NCI-H2107 (cell line): ENCODE measurements at places on chromosomes 5 and 9.
A peak's percentile ranks its signal among the peaks of the same experiment; 100 is the strongest.

DNA sequence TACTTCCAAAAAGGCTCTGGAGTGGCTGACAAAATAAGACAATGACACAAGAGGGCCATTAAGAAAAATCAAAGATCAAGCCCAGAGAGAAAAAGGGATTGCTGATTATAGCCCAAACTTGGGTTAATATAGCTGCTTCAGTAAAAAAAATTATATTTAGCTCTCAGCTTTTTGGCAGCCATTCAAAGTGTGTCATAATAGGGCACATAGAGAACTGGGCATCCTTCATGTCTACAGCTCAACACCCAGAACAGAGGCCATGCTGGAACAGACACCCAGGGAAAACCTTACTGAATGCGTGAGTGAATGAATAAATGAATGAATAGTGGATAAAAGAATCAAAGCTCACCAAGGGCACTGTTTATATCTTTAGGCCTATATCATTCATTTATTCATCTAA lies 110.1 kb downstream of the SLIT3 start:
- no peak for DNase-seq

- DNase-seq: no peak
Observed at GRCh38 chr9:106716820-106717219, 146.1 kb upstream of the ZNF462 start.

GRCh38 chr5:74325866-74326265 lies 314.7 kb downstream of the ENC1 start:
- no peak for DNase-seq

DNA sequence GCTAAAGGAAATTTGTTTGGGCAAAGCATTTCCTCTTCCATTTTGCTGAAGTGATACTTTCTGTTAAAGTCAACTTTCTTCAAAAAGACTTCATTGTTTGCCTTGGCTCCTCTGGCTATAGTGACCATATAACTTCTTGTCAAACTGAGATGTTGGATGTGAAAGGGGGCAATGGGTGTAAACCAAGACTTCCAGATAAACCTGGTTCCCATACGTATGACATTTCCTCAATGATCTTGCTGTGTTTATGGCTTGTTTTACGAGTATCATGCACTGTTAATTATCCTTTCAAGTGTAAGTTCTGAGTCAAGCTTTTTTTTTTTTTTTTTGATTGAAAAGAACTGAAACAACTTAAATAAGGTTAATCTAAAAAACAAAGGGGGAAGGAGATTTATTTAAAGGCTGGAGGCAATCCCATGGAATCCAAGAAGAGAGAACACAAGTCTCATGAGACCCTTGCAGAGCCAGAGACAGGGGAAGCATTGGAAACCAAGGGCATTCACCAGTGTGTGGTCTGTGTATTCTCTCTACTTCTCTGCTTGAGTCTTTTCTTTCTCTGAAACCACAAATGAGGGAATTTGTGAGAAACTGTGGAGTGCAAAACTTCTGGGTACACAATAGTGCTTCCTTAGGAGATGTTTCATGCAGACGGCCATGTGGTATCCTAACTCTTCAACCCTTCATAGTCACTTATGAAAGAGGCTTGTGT lies 335.3 kb downstream of the RAB3C start:
- no peak for DNase-seq

DNA sequence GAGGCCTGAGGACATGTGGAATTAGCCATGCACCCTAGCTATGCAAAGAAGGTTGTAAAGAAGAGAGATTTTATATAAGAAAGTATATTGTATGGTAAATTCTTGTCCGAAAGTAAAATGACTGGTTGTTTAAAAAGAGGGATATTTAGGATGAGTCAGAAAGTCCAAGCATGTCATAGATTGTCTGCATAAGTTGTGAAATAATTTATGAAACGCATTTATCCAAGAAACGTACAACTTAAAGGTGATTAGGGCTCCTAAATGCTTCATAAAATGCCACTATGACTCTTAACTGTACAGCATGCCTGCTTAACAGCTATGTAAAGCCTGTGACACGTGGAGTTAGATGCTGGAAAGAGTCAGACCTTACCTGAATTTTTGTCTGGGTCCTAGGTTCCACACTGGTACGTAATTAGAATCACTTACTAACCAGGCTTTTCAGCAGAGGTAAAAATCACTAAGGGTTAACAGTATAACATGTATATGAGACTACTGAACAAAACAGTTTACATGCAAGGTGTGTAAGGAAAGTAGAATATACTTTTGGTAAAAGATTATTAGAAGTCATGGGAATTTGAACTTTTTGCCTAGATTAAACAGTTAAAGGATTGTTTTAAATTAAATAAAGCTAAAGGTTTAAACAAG lies 37.0 kb upstream of the ARL15 start:
- DNase-seq: no peak

- no peak for DNase-seq
Observed at GRCh38 chr5:154519359-154519758, 41.3 kb upstream of the HAND1 start.

DNA sequence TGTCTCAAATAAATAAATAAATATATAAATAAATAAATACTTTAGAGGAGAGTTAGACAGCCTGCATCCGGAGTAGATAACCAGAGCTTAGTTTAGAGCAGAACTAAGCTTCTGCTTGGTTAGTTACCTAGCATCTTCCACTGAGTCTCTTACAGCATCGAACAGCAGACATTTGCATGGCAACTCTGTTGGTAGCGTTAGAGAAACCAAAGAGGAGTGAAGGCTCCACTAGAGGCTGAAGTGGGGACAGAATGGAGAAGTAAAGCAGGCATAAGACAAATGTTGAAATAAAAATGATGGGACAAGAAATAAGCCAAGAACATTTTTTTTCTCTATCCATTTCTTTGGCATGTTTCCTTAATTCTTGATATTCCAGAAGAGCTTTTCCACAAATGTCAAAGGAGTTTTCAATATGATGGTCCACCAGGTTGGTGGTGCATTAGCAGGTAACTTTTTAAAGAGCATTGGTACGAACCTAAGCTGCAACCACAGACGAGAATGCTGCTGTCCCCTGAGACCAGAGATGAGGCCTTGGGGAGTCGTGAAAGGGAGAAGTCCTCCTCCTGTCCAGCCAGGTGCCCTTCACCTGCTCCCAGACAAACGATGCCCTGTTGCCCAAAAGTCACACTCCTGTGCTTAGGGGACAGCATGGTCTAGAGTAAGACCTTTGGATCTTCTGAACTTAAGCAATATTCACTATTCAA lies 438.3 kb downstream of the DIRAS2 start:
- no peak for DNase-seq

- DNase-seq: no peak
Observed at GRCh38 chr9:108864446-108864845, 2.4 kb downstream of the ACTL7A start.

- no peak for DNase-seq
Observed at GRCh38 chr5:169258372-169259000, 42.5 kb downstream of the SLIT3 start.

DNA sequence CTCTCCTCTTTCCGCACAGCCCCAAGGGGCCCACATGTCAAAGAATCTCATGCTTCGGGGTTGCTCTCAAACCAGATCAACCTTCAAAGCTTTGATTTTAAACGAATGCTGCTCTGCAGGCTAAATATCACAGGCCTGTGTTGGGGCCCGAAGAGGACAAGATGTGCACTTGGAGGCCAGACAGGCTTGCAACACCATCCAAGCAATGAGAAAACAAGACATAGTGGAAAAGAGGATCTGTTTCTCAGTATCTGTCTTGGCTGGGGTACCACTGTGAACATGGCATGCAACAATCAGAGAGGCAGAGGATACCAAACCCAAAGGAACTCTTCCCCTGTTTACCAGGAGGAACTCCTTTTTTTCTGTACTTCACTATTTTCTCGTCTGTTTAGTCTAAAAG lies 321.8 kb downstream of the SLIT3 start:
- no peak for DNase-seq

DNA sequence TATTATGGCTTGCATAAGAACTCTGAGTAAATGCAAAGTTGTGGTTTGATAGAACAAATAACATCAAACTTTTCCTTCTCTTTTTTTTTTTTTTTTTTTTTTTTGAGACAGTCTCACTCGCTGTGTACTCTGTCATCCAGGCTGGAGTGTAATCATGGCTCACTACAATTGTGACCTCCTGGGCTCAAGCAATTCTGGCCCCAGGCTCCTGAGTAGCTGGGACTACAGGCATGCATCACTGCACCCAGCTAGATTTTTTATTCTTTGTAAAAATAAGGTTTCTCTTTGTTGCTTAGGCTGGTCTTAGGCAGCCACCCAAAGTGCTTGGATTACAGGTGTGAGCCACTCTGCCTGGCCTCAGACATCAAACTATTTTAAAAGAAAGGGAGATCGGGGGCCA lies 19.0 kb upstream of the PTGER4 start:
- no peak for DNase-seq

DNA sequence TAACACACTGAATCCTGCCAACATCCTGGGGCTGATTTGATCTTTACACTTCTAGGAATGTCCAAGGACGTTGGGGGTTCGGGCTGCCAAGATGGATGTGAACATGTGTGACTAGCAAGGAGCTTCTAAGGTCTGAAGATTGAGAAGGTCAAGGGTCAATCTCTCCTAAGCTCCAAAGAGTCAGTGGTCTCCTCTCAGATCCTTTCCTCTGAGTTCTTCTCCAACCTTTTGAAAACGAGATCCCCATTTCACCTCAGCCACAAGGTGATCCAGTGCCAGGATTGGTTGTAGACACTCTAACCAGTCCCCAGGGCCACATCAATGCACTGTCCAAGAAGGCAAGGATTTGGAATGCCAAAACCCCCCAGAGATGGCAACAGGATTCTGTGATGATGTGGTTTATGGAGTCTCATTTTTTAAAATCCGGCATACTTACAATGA lies 266.8 kb downstream of the NDUFS4 start:
- DNase-seq: no peak

- DNase-seq: no peak
Observed at GRCh38 chr9:13282998-13283397, 3.5 kb upstream of the MPDZ start.

DNA sequence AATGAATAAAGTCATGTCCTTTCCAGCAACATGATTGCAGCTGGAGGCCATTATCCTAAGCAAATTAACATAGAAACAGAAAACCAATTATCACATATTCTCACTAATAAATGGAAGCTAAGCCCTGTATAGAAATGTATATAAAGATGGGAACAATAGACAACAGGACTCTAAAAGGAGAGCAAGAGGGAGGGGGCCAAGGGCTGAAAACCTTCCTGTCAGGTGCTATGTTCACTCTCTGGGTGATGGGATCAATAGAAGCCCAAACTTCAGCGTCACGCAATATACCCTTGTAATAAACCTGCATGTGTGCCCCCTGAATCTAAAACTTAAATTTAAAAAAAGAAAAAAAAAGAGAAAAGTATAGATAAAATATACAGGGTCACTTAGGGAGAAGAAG lies 163.7 kb upstream of the ACO1 start:
- DNase-seq: no peak

DNA sequence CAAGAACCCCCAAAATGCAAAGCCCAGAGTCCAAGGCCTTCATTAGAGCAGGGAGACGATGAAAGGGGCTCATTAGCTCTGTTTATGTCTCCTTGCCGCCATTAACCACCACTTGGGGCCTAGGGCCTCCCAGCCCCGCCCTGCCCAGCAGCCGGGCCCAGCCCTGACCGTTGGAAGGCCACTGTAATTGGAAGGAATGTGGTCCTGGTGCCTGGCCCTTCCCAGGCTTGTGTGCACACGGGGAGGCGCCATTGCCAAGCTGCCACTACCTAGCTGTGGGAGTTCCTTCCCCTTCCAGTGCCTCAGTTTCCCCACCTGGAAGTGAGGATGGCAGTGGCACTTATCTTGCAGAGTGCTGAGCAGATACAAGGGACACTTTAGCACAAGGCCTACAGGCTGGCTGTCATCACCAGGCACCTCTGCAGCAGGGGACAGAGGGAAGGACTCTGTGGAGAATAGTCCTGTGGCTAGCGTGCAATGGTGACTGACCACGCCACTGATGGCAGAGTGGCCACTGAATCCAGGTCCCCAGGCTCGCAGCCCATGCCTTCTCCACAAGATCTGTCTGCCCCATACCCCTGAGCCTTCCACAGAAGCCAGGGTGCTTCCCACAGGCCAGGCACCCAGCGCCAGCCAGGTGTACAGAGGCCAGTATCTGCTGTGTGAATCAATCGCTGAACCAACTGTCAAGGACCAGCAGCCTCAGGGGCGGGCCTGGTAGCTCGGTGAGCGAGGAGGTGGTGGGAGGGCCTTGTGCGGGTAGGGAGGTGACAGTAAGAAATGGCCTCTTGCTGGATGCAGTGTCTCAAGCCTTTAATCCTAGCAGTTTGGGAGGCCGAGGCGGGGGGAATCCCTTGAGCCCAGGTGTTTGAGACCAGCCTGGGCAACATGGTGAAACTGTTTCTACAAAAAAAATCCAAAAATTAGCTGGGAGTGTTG lies 20.8 kb downstream of the GBGT1 start:
- no peak for DNase-seq

- DNase-seq: no peak
Observed at GRCh38 chr9:110546411-110546871, 33.1 kb downstream of the SVEP1 start.

DNA sequence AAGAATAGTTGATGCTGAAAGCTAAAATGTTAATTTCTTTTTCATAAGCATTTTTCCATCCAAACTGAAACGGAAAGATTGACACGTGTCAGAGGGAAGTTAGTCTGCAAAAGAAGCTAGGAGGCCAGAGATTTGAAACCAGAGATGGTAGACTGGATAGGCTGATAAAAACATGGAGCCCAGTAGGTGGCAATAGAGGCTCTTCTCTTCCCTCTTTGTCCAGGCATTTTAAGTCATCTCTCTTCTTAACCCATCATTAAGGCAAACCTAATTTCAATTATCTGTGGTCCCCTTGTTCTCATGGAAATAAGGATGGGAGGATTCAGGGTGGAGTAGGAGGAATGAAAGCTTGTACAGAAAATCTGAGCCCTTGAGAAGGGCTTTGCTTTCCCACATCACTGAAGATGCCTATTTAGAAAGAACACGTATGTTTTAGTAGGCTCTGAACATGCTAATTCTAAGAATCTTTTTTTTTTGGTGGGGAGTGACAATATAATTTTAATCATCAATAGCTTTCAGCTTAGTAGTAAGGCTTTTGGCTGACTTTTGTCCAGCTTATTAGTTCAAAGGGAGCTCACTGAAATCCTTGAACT lies 66.6 kb downstream of the ZNF474 start:
- DNase-seq: peak; percentile 10

GRCh38 chr9:85142968-85143367 lies 473.4 kb downstream of the NTRK2 start:
- DNase-seq: no peak
